GM04504 (cell line): ENCODE measurements at places on chromosomes 5 and 9.

GRCh38 chr5:73392775-73393174 lies 55.8 kb downstream of the FOXD1 start:
- no peak for DNase-seq

GRCh38 chr9:91905991-91906469 lies 44.0 kb downstream of the ROR2 start:
- DNase-seq, result no peak

DNA sequence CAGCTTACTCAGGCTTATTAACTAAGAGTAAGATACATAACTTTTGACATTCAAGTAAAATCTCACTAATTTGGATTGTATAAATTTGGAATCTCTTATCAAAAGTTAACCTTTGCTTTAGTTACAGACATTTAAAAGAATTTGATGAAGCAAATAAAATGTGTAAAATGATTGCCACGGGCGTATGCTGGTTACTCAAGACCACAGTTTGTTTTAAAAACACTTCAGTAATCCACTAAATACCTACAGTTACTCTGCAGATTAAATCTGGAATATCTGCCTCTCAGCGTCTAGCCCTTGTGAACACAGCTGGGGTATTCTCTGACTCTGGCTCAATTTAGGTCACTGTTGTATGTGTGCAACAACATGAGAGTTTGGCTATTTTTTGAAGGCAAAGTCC lies 143.8 kb downstream of the MCTP1 start:
- DNase-seq, result no peak

- no peak for DNase-seq
These were observed 233.1 kb downstream of the MAST4 start for GRCh38 chr5:66829358-66829674.

GRCh38 chr9:33154371-33154770 lies 12.8 kb downstream of the B4GALT1 start:
- no peak for DNase-seq

DNA sequence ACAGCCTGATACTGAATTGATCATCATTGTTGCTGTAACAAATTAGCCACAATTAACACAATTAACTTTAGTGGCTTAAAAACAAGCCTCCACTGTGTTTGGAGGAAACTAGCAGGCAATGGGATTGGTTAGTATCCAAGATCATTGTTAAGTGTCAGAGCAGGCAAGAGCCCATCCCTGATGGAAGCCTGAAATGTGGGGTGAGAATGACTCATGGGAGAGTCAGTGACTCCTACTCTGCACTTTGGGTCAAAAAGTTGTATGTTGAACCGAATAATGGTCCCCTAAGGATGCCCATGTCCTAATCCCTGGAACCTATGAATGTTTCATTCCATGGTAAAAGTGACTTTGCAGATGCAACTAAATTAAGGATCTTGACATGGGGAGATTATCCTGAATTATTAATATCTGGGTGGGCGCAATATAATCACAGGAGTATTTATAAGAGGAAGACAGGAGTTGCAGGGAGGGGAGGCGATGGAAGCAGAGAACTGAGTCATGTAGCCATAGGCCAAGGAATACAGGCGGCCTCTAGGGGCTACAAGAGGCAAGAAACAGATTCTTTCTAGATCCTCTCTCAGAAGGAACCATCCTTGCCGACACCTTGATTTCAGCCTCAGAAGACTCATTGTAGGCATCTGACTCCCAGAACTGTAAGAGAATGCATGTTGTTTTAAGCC lies 28.8 kb downstream of the ALG2 start:
- DNase-seq, result no peak

- no peak for DNase-seq
These were observed 11.7 kb downstream of the TAL2 start for GRCh38 chr9:105673850-105674387.

DNA sequence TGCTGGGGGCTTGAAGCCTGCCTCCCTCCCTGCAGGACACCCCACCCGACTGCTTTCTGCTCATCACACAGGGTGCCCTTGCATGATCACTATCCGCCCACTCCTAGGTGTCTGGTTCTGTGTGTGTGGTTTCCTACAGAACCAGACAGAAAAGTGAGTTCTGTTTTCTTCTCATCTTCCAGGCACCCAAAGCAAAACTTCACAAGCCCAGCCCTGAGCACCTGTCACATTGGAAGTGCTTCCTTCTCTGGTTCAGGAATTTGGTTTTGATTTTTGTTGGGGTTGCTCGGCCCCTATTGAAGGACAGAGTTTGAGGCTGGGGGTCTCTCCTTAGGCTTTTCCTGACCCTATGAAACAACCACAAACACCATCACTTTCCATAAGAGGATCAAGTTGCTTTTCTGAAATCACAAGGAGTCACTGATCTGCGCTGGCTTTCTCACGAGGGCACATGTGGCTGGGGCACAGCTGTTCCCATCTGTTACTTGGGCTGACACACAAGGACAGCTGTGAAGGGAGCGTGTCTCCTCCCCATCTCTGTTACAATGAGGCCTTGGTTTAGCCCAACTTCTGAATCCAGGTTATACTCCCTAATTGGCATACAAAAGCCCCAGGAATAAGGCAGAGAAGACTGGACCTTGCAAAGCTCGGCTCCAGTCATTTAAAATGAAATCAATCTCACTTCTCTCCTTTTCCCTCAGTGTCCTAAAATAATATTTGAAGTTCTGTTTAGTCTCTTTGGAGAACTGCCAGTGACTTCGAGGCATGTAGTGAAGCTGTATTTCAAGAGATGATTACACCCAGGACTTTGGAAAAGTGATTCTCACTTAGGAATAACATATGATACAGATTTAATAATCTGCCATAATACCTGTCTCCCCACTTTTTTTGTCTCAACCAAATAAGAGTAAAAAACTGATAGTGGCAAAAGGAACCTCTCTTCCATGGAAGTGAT lies 213.1 kb upstream of the GAS1 start:
- no peak for DNase-seq

GRCh38 chr5:54296386-54296785 lies 14.0 kb downstream of the ARL15 start:
- DNase-seq, result no peak

GRCh38 chr5:156272139-156272538 lies 54.8 kb upstream of the SGCD start:
- DNase-seq, result no peak

GRCh38 chr9:96566498-96567202 lies 53.0 kb downstream of the CDC14B start:
- no peak for DNase-seq

GRCh38 chr5:122697191-122697590 lies 77.7 kb upstream of the SNX2 start:
- no peak for DNase-seq
